ENCODE measurements at places on chromosomes 13 and 19.

- ATAC-seq, result no peak
Measured at GRCh38 chr19:42477933-42478332, 35.2 kb upstream of the CXCL17 start.

DNA sequence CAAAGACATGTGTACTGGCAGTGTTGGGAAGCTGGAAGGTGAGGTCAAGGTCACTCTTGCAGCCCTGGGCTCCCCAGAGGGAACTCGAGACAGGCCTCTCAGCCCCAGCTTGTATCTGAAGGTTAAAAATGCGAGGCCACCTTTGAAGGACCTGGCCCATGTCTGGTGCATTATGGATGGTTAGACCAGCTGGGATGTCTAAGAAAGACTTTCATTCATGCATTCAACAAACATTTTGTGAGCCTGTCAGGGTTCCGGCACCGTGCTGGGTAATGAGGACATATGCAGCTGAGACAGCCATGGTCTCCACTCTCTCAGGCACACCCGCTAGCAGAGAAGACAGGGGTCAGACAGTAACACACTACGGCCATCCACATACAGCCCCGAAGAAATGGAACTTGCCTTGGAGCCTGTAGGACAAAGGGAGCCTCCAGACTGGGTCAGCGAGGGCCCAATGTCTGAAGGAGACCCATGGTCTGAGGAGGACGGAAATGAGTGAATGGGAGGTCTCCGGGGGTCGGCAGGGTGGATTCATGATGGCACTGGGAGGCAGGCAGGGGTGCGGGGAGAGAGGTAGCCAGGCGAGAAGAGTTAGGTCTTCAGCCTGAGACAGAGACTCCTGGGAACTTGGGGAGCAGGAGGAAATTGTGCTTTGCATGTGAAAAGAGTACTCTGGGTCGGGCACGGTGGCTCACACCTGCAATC is 19.0 kb downstream of the VSTM2B start:
- no peak for ATAC-seq

DNA sequence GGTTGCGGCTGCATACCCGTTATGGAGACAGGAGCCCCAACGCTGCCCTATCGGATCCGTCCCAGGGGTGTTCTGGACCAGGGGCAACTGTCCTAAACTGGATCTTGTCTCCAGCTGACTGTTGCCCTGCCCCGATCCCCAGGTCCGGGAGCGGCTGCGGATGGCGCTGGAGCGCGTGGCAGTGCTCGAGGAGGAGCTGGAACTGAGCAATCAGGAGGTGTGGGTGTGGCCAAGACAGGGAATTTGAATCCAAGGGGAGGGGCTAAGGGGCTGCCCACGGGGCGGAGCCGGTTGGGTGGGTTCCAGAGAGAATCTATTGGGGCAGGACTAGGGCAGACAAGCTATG is 9.9 kb downstream of the PPFIA3 start:
- no peak for ATAC-seq

GRCh38 chr13:50573066-50573465 is 270.4 kb downstream of the DLEU7 start:
- no peak for ATAC-seq

DNA sequence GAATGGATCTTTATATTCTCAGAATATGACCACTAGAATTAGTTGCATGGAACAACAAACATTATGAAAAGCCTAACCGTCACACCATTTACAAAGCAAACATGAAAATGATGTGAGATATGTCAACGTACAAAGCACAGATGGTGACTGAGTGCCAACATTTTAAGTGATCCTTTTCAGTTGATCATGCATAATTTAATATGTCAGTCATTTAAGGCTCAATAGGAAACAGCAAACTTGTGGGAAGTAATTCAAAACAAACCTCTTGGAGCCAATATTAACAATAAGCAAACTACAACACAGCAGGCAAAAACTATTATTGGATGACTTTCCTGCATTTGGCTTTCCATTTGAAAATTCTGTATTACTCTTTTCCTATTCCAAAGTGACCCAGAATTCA is 277.6 kb downstream of the SLITRK6 start:
- ATAC-seq, result no peak

Measured in gastroesophageal sphincter (tissue), 4 donors.